ENCODE measurements at places on chromosomes 1 and 21.

GRCh38 chr1:7576946-7577657, 194.0 kb upstream of the VAMP3 start:
- no peak for DNase-seq

DNA sequence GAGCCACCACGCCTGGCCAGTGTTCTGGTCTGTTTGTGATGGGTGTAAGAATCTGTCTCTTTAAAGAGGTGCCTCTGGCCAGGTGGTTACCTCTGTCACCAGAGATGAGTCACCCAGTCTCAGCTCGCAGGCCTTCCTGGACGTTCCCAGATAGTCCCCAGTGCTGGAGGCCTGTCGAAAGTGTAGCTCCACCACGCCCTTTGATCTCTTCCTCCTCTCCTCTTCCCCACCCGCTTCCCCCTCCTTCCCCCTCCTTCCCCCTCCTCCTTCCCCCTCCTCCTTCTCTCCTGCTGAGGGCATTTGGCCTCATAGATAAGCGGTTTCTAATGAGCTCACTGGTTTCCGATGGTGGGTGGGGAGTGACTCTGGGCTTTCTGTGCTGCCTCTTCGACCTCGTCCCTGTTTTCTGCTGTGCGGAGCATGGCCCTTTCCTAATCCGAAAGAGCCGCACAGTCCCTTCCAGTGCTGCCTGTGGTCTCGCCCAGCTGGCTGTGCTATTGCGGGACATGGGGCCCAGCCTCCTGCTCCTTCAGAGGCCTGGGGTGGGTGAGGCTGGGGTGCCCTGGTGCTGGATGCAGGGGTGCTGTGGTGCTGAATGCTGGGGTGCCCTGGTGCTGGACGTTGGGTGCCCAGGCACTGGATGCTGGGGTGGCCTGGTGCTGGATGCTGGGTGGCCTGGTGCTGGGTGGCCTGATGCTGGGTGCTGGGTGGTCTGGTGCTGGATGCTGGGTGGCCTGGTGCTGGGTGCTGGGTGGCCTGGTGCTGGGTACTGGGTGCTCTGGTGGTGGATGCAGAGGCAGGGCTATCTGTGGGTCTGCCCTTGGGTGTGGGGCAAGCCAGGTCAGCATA, 19.2 kb downstream of the AGPAT3 start:
- peak; percentile 21 for DNase-seq

DNA sequence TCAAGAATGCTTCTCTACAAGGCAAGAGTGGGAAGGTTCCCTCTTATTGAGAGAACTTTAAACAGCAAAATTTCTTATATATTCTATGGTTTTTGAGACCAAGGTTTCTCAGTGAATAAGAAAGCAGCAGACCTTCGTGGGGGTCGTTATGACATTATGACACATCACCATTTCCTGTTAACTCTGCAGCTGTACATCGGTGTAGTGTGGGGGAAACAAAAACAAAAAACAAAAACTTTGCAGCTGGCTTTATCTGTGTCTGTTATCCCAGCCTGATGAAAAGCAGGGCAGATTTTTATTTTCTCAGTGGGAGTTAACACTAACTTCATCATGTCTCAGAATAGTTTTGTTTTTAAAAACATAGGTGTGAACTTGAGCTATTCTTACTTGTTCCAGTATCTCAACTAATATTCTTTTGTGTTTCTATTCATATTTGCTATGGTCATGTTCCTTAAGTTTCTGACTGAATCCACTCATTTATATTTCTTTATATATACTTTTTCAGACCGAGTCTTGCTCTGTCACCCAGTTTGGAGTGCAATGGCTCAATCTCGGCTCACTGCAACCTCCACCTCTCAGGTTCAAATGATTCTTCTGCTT, 2.1 kb downstream of the SDE2 start:
- no peak for DNase-seq

DNA sequence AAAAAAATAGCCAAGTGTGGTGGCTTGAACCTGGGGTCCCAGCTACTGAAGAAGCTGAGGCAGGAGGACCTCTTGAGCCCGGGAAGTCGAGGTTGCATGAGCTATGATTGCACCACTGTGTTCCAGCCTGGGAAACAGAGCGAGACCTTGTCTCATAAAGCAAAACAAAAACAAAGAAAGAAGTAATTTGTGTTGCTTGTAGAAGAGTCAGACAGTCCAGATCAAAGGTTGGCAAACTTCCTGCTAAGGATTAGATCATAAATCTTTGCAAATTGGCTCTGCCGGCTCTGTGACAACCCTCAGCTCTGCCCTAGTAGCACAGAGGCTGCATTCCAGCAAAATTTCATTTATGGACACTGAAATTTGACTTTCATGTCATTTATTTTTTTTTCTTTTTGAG, 19.0 kb upstream of the MFN2 start:
- no peak for DNase-seq

GRCh38 chr1:203086992-203087763, 1.4 kb upstream of the MYOG start:
- no peak for DNase-seq
